ENCODE measurements at places on chromosomes 13 and 19.

DNA sequence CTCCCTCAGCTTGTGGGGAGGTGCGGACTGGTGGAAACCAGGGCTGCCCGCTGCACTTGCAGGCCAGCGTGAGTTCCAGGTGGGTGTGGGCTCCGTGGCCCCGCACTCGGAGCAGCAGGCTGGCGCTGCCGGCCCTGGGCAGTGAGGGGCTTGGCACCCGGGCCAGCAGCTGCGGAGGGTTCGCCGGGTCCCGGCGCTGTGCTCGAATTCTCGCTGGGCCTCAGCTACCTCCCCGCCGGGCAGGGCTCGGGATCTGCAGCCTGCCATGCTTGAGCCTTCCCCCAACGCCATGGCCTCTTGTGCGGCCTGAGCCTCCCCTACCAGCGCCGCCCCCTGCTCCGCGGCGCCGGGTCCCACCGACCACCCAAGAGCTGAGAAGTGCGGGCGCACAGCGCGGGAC, 71.6 kb upstream of the ADGRL1 start:
- no peak for DNase-seq

- DNase-seq, result no peak
These were observed 161.4 kb upstream of the TSHZ3 start for GRCh38 chr19:31510635-31511034.

GRCh38 chr13:48492096-48492440, 40.8 kb downstream of the RCBTB2 start:
- no peak for DNase-seq

DNA sequence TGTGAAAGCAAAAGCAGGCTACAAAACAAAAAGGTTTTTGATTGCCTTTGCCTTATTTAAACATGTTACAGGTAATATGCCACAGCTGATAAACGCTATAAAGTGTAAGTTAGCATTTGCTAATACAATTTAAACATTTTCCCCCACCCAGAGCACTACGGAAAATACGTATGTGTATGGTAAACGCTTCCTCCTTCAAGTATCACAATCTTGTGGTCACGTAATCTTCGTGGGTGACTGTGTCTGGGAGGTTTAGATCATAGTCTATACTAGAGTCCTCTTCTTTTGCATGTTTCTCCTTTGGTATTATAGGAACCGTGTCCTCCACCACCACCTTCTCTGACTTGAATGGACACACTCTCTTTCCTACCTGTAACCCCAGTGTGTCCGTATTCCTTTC, 38.1 kb upstream of the POSTN start:
- DNase-seq, result no peak

DNA sequence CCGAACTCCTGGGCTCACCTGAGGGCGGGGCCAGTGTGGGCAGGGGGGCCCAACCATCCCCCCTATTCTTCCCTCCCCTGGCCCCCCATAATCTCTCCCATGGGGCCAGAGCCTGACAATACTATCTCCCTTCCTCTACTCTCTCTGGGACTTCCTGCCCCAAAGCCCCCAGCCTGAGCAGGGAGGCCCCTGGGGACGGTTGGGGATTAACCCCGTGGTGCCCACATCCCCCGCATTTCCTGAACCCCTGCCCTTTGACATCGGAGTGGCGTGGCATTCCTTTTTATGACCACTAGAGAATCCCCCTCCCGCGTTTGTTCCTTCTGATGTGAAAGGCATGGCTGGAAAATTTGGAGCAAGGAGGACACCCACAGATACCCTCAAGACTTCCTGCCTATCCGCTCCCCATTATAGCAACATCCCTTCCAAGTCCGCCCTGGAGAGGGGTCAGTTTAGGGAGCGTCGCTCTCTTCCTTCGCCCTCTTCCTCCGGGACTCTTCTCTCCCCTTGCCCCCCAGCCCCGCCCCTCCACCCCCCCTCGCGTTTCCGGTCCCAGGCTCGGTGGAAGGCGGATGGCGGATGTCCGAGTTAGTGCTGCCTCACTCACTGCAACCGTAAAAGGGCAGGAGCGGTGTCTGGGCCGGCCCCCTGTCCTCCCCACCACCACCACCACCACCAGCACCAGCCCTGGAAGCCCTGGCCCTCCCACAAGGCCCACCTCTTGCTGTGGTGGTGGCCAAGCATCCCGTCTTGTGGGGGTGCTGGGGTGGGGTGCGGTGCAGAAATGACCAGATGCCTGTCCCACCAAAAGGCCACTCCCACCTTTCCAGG, 1.8 kb downstream of the VASP start:
- no peak for DNase-seq

DNA sequence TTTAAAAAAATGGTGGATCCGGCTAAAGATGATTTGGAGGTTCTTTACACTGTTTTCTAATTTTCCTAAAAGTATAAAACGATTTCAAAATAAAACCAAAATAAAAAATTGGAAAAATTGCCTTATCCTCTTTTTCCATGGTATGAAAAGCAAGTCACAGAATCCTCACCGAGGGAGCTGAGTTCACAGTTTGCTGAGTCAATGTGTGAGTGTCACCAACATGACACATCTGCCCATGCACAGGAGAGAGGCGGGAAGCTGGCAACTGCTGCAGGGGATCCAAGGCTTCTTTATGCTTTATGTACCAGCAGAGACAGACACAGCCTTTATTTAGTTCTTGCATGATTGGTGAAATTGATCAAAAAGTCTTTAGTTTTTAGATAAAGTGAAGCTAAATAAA, 157.8 kb downstream of the TNFSF13B start:
- DNase-seq, result no peak

DNA sequence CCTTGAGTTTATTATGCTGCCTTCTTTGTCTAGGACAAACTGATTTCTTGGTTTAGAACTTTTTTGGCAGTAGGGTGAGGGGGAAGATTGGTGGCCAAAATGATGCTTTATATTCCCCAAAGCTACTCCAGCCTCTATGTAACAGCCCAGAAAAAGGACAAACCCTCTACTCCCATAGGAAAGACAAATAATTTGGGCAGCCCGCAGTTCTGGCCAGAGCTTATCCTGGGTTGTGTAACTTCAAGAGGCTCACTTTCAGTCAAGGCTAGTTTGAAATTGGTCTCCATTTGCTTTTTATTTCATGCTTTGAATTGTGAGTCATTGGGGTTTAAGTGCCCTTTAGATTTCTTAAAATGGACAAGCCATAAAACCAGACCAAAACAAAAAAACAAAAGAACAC, 142.3 kb downstream of the OLFM4 start:
- DNase-seq, result no peak

GRCh38 chr13:49060678-49061387, 85.1 kb downstream of the FNDC3A start:
- DNase-seq, result no peak

DNA sequence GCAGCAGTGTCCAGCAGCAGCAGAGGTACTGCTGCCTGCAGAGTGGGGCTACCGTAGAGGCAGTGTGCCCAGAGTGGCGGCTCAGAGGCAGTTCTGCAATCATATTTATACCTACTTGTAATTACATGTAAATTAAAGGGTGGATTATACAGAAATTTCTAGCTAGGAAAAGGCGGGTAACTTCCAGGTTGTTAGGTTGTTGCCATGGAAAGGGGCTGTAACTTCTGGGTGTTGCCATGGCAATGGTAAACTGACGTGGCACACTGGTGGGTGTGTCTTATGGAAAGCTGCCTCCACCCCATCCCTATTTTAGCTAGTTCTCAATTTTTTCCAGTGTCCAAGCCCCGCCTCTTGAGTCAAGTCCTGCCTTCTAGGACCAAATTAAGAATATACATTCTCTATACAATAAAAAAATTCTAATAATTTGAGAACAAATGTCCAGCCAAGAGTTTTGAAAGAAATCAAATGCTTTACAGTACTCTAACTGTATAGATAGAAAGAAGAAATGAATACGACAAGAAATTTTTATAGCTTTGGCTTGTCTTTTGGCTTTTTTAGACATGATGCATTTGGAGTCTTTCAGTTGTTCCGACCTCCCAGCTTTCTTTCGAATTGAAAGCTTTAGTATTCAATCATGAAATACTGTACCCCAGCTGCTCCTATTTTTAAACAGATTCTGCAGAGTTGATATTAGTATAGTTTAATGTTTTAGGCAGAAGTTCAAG, 816.6 kb downstream of the DIAPH3 start:
- no peak for DNase-seq

GRCh38 chr13:113851826-113852535, 11.9 kb downstream of the GAS6 start:
- DNase-seq, result no peak

GRCh38 chr13:39855236-39855635, 199.8 kb downstream of the COG6 start:
- DNase-seq, result no peak

DNA sequence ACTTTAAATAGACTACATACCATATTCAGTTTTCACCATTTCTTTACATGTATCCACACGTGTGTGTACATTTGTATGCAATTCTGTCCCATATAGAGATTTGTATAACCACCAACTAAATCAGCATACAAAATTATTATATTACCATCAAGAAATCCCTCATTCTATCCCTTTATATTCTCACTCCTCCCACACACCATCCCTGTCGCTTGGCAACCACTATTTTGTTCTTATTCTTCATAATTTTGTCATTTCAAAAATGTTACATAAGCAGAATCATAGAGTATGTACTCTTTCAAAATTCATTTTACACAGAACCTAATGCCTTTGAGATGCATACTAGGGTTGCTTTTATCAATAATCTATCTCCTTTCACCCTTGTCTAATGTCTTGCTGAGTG, 740.5 kb downstream of the SLITRK5 start:
- DNase-seq, result no peak

GRCh38 chr13:77326905-77327604, at the start of gene MYCBP2:
TSS of gene MYCBP2 (minus strand) at chr13:77327094. CDS start at chr13:77326775, 319 bp downstream.
- peak; percentile 96 for DNase-seq

GRCh38 chr13:98801626-98802418, 49.4 kb upstream of the SLC15A1 start:
- no peak for DNase-seq

- DNase-seq, result no peak
These were observed 166.6 kb downstream of the NDFIP2 start for GRCh38 chr13:79647533-79647932.

DNA sequence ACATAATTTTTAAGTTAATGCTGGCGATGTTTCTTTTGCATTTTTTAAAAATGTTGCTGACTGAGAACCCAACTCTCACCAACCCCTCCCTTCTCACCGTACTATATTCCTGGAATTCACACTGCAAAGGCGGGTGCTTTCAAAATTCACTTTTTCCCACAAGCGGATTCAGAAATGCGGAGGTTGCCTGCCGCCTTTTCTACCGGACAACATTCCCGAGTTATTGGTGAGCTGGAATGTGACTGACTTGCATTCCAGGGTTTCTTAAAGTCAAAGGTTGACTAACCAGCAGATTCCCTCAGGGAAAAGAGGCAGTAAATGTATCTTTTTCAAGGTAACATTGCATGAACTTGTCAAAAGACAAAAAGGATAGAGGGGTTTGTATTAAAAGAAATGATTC, 113.3 kb downstream of the RAB20 start:
- DNase-seq, result no peak

GRCh38 chr19:41709951-41710645, 1.7 kb downstream of the CEACAM5 start:
- DNase-seq, result no peak

DNA sequence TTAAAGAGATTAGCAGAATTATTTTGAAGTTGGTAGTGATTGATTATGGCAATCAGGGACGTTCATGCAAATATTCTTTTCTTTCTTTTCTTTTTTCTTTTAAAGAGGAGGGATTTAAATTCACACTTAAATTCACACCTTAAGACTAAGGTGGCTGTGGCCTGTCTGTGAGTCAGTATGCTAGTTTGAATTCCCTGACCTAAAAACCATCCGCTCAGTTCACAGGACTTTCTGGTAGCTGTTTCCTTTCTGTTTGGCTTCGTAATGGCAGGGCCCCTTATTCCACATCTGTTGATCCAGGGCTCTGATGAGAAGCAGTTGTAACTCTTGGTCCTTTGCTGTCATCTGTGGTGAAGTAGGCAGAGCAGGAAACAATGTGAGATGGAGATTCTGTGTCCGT, 7.5 kb downstream of the TNFSF11 start:
- DNase-seq, result no peak

- DNase-seq, result peak; percentile 31
These were observed 17.2 kb downstream of the PKN1 start for GRCh38 chr19:14450168-14450874.

- DNase-seq, result no peak
These were observed 2.1 kb downstream of the CCDC9 start for GRCh38 chr19:47258434-47258833.

GRCh38 chr19:411723-412355, 2.9 kb upstream of the C2CD4C start:
- no peak for DNase-seq

DNA sequence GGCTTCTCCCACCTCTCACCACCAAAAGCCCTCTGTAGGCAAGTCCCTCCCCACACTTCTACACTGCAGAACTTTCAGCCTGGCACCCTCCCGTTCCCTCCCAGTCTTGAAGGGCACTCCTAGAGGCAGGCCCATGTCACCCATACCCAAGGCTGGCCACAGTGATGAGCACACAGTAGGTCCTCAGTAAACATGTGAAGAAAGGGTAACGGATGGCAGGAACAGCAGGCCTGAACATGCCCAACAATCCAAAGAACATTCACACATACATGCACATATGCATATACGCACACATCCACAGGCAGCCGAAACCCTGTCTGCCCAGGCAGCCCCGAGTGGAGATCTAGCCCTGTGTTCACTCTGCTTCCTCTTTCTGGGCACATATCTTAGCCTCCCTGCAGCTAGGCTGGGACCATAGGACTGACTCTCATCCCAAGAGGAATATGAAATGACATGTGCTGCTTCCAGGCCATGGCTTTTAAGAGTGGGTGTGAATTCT, 55.2 kb downstream of the CEBPG start:
- DNase-seq, result no peak

DNA sequence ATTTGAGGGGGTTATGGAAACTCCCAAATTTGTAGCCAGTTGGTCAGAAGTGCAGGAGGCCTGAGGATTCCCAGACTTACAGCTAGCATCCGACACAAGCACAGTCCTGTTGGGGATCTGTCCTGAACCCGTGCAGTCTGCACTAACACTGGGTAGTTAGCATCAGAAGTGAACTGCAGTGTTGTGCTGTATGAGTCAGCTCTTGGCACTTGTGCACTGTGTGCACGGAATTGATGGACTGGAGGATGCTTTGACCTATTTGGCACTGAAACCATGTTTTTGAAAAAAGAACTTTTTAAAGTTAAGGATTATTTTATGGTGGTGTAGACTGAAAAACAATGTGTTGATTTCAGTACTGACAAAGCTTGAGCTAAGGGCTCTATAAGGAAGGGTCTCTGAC, 279.0 kb downstream of the NHLRC3 start:
- no peak for DNase-seq

GRCh38 chr13:91331047-91331915, 16.2 kb upstream of the MIR17HG start:
- DNase-seq, result no peak

Measured in activated CD8-positive, alpha-beta memory T cell treated with anti-CD3 and anti-CD28 coated beads for 48 hours (primary cell).